ENCODE measurements at places on chromosomes 11 and 22.

DNA sequence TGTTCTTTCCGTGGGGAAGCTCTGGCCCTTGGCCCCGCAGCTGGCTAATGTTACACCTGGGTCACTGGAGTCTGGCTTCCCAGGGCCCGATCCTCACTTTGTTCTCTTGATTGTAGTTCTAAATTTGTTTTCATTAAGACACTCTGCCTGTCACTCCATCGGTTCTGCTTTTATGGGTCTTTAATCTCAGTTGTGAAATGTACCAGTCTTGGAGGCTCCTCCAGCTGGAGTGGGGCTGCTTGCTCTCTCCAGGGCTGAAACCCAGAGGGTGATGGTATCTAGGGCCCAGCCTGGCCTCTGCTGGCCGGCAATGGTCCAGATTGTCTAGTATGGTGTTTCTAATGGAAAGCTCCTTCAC, 352.9 kb downstream of the TENM4 start:
- DNase-seq: no peak

DNA sequence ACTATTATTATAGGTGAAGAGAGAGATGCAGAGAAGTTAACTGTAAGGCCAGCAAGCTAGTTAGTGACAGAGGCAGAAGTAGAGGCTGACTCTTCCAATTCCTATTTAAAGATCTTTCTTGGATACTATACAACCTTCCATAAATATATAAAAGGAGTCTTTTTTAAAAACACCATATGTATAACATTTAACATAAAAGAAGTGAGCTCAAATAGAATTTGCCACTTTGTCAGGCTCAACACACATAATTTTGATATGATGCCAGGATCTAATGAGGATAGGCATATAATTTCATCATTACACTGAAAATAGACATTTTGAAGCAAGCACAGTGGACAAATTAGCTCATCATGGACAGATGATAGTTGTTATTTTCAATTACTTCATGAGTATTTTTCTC, 64.1 kb upstream of the MPPED2 start:
- DNase-seq: no peak

GRCh38 chr11:42762348-42762747, 549.4 kb upstream of the API5 start:
- no peak for DNase-seq

- no peak for DNase-seq
Observed at GRCh38 chr11:6682591-6682935, 577 bp downstream of the MRPL17 start.

GRCh38 chr11:67349036-67349435, 4.3 kb downstream of the POLD4 start:
- DNase-seq: no peak

GRCh38 chr22:43823353-43823908, 11.3 kb upstream of the EFCAB6 start:
- DNase-seq: no peak

DNA sequence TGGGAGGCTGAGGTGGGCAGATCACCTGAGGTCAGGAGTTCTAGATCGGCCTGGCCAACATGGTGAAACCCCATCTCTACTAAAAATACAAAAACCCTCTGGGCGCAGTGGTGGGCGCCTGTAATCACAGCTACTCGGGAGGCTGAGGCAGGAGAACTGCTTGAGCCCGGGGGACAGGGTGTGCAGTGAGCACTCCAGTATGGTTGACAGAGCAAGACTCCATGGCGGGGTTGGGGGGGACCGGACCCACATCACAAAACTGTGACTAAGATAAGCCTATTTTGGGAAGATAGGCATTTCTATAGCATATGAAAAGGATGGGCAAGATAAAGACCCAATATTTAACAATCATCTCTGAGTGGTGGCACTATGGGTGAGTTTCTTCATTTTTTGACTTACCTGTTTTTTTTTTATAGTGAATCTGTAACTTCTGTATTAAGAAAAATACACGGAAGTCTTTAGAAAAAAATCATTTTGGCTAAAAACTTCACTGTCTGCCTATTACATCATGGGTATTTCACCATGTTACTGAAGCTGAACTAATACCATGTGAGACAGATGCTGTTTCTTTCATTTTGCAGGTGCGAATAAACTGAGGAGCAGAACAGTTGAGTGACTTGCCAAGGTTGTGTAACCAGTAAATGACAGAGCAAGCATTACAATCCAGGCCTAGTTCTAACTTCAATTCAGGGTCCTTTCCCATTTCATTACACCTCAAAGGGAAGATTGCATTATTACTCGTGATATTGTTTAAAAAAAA, 2.5 kb downstream of the CELF1 start:
- DNase-seq: no peak

DNA sequence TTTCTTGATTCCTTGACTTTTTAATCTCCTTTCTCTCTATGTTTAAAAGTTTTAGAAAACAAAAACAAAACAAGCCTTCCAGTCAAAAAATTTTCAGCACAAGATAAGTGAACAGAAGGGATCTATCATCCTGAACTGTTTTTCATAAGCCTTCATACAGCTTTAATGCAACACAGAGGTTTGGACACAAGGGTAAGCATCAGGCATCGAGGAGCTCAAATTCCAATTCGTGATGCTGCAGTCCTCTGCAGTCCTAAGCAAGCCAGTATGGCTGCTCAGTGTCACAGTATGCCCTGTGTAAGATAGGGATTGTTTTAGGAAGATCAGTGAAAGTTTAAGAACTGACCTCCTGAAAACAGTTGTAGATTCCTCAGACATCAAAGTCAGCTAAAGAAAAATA, 740.9 kb downstream of the NTM start:
- no peak for DNase-seq

GRCh38 chr11:117820071-117820470, 4.5 kb downstream of the FXYD2 start:
- DNase-seq: no peak

DNA sequence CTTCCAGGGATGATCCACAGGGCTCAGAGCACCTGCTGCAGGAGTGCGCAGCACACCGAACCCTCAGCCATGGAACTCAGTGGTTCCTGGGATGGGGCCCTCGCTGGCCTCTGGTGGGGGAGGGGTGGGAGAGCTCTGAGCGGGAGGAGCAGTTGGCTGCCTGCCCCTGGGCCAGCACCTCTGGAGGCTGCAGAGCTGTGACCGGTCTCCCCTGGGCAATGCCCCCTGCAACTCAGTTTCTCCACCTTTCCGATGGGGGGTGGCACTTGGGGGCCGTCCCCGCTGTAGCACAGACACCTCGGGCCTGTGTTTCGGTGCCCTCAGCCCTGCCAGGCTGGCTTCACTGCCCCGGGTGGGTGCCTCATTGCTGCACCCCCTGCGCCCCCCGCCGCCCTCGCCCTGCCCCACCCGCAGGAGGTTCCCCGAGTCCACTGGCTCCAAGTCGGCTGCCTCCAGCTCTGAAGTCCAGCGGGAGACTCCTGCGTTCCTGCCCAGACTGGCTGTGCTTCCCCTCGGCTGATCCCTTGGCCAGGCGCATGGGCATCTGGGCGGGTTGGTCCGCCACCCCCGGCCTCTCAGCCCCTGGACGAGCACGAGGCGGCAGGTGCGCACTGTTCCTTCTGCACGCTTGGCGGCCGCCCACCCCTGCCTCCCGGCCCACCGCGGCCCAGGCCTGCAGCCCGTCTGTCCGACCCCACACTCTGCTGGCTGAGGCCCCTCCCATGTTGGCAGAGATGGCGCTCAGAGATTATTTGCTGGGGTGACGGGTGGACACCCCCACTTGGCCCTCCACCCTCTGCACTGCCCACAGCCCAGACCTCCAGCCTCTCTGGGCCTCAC, 1.8 kb downstream of the MUC6 start:
- DNase-seq: no peak

GRCh38 chr11:108906826-108907225, 242.0 kb downstream of the DDX10 start:
- DNase-seq: no peak

DNA sequence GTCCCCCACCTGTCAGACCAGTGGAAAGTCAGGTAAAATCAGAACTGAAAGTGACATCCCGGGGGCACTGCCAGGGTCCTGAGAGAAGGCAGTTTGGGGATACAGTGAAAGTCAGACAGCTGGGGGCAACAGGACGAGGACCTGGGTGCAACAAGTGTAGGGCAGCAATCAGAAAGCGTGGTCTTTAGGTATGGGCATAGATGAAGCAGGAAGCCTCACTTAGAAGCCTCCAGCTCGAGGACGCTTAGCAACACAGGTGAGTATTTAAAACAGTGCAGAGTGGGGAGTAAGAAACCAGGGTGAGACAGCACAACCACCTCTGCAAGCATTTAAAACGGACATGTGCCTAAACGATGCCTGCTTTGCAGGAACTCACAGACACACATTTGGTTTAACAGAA, 64.6 kb upstream of the POU2AF1 start:
- no peak for DNase-seq

- no peak for DNase-seq
Observed at GRCh38 chr22:34414467-34415440, 494.5 kb upstream of the LARGE1 start.

DNA sequence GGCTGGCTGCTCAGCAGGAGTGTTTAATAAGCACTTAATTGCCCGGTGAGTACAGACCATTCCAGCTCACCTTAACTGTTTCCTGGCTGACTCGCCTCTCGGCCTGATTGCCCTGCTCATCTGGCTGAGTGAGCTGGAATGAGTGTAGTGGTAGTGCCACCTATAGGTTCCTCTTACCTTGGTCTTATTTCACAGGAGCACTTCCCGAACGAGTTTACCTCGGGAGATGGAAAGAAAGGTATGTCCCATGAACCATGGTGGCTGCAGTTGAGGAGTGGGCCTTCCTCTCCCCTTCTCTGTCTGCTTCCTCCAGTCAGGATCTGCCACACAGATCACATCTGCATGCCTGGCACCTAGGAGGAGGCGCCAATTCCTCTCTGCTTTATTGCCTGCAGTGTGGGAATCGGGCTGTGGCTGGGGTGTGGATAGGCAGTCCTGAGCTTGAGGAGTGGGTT, 26.7 kb downstream of the UPB1 start:
- DNase-seq: no peak

Measured in stimulated activated CD8-positive, alpha-beta memory T cell treated with anti-CD3 and anti-CD28 coated beads, Interleukin-7, amount 100 ng/mL, for 1 hour (primary cell).